ENCODE measurements at places on chromosomes 3 and 15.
A peak's percentile ranks its signal among the peaks of the same experiment; 100 is the strongest.

DNA sequence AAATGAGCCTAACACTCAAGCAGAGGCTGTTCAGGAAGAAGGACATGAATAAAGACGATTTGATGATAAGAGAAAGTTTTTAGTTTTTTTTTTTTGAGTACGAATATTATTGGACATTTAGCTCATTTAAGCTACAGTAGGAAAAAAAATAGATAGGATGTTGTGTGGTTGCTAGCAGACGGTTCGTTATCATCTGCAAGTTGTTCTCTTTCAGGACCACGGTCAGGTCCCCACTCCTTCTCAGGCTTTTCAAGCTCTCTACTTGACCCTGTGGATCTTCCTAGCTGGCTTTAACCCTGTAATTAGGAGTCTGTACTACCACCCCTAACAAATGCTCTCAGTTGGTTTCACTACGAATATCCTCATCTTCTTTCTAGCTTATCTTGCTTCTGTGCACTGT, 1.1 kb downstream of the KCNH8 start:
- peak; percentile 81 for DNase-seq

GRCh38 chr3:129521611-129522010, 6.8 kb upstream of the RHO start:
- DNase-seq, result peak; percentile 15

GRCh38 chr3:117853923-117854668, 1144.5 kb downstream of the TUSC7 start:
- DNase-seq, result peak; percentile 3

GRCh38 chr3:138113326-138113725, 2.1 kb downstream of the DZIP1L start:
- DNase-seq, result peak; percentile 19
